Calu3 (cell line): ENCODE measurements at places on chromosomes 3 and 15. TPM values are rescaled to one million over a fixed set of nuclear protein-coding genes. Genes with fewer than 3 reads are reported as not detected.

Gene EOMES
- total RNA-seq, result 0.61 and 0.73 TPM in 2 replicates

Gene PCSK6
- 4.0 and 5.1 TPM in 2 replicates for total RNA-seq

Gene PLSCR4
- total RNA-seq, result 6.3 and 10.2 TPM in 2 replicates

Gene KLHL18
- total RNA-seq, result 24.8 and 33.3 TPM in 2 replicates

Gene AQR
- total RNA-seq, result 14.7 and 15.8 TPM in 2 replicates

Gene GABRA5
- total RNA-seq, result not detected in 2 replicates
